Stimulated activated CD4-positive, alpha-beta T cell treated with anti-CD3 and anti-CD28 coated beads, Interleukin-1b, Interleukin-23, amount 100 ng/mL, for 48 hours (primary cell): ENCODE measurements at places on chromosomes 4 and X.

GRCh38 chrX:134880866-134881265 is 109.9 kb upstream of the SMIM10 start:
- no peak for DNase-seq

GRCh38 chr4:4490816-4491215 is 51.0 kb downstream of the STX18 start:
- DNase-seq = no peak

DNA sequence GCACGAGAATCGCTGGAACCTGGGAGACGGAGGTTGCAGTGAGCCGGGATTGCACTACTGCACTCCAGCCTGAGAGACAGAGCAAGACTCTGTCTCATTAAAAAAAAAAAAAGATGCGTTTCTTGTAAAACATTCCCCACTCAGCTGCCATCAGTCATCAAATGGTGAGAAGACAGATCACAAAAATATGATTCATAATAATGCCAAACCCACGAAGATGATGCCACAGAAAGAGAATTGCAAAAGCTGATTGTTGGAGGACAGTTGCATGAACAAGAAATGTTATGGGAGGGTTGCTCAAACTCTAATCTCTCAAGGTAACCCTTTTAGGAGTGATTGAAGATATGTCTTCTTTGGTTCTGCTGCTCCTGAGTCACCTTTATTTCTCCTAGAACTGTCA is 21.4 kb upstream of the SMIM14 start:
- DNase-seq = no peak

DNA sequence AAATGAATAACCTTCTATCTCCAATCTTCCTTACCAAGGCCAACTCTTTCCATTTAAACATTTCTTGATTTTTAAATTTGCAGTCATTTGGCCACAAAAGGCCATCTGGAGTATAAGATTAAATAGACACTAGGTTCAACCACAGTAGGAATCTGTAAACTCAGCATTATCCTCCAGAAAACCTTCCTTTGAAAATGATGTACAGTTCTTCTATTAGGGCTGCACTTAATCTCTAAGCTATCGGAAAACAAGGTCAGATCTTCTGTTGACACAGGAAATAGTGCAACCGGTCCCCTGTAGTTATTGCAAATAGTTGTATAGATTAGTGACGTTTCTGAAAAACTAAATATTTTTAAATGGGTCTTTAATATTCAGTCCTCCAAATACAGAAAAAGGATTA is 359.0 kb upstream of the ATOH1 start:
- no peak for DNase-seq

DNA sequence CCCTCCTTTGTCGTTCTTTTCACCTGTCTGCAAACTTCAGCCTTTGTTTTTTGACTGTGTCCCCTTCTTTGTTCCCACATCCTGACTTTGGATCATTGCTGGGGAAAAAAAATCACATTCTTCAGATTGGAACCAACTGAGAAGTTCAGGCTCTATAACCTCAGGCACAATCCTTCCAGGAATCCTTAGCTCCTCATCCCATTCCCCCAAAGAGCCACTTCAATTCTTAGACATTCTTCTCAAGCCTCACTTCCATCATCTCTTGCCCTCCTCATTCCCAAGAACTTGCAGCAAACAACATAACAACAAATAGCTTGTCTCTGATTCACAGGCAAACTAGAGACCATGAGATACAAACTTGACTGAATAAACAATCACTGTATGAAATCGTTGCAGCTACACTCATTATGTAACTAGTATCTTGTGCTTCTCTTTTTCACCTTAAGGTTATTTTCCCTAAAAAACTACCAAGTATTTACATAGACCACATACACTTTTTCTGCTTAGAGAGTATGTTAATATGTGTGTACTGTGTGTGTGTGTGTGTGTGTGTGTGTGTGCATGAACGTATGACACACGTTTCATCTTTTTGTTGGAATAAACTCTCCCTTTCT is 26.4 kb upstream of the PGM2 start:
- DNase-seq = no peak

DNA sequence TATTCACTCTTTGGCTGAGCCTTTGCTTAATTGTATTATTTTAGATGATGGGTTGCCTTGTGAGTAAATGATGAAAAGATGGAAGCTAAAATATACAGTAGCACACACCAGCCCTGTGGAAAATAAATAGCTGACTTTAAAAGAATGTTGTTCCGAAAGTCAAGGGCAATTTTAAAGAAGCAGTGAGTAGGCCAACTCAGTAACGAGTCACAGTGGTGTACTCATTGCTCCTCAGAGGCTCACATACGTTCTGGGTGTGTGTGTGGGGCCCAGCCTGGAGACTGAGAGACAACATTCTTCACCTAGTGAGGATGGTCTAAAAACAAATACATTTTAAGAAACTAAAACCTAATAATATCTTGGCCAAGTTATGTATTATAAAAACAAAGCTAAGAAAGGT is 640.3 kb downstream of the TRIML1 start:
- DNase-seq = no peak

- DNase-seq = no peak
Observed at GRCh38 chrX:112043997-112044396, 38.6 kb downstream of the TRPC5 start.

DNA sequence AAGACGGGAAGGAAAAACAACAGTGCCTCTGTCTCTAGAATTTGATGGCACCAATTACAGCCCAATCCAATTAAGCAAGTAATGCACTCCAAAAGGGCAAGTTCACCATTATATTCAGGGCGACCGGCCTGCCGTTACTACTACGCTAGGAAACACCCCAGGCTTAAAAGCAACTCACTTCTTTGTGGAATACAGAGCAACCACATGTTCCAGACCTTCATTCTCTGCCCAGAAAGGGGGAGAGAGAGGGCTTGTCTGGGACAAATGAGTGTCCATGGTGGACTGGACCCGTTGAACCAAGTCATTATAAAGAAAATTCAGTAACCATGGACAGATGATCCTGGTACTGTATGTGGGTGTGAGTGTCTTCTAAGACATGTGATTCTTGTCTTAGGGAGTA is 1.6 kb downstream of the KDR start:
- DNase-seq = no peak

- no peak for DNase-seq
Observed at GRCh38 chrX:12488771-12489170, 302.4 kb upstream of the PRPS2 start.

GRCh38 chr4:162952232-162952631 is 214.5 kb downstream of the NAF1 start:
- peak; percentile 4 for DNase-seq

DNA sequence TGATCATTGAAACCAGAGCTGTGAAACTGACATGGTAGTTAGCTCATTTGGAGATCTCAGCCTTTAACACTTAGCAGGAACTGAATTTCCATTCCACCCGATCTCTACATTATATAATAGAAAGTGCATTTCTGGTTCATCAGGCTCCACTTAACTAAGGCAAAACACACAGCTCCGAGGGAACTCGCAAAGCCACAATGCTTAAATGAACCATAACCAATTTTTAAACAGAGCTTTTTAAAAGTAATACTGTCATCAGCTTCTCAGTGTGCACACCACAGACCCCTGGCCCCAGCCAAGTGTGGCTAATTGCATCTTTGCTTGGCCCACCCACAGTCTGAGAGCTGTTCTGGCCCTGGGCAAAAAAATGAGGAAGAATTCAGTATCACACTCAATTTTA is 66.1 kb downstream of the DCHS2 start:
- no peak for DNase-seq

- no peak for DNase-seq
Observed at GRCh38 chrX:152913346-152913745, 15.5 kb downstream of the ZNF185 start.

DNA sequence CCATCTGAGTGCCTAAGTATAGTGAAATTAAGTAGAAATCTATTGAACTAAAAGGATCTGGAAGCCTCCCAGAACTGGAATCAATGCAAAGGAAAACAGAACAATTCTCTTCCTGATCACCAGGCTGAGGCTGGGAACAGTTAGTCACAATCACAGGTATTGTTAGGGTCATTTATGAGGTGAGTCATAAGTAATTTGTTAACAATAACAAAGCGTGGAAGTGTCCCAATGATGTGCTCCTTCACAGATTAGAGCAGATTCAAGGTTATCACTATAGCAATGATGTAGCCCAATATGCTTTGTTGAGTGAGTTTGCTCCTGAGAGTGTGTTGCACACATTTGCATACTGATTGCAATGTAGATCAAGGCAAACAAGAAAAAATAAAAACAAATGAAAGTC is 228.1 kb downstream of the ZNF674 start:
- no peak for DNase-seq

- no peak for DNase-seq
Observed at GRCh38 chr4:8506373-8507195, 66.0 kb downstream of the TRMT44 start.

GRCh38 chr4:182944484-182945213 is 27.5 kb upstream of the DCTD start:
- DNase-seq = no peak

DNA sequence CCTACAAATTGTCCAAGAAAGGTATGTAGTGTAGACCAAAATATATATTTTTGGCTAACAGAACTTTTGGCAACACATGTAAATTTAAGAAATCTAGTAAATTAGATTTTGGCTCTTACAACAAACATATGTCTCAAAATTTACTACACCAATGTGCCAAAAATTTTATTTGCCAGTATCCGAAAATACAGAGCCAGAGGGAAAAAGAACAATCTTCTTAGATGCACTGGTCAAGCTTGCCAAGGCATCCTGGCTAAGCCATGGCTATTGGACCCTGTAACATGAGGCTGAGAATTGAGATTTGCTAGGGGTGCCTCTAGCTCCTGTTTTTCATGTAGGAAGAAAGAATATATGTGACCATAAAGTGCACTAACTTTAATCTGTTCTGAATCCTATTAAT is 91.8 kb downstream of the GABRG1 start:
- DNase-seq = no peak

DNA sequence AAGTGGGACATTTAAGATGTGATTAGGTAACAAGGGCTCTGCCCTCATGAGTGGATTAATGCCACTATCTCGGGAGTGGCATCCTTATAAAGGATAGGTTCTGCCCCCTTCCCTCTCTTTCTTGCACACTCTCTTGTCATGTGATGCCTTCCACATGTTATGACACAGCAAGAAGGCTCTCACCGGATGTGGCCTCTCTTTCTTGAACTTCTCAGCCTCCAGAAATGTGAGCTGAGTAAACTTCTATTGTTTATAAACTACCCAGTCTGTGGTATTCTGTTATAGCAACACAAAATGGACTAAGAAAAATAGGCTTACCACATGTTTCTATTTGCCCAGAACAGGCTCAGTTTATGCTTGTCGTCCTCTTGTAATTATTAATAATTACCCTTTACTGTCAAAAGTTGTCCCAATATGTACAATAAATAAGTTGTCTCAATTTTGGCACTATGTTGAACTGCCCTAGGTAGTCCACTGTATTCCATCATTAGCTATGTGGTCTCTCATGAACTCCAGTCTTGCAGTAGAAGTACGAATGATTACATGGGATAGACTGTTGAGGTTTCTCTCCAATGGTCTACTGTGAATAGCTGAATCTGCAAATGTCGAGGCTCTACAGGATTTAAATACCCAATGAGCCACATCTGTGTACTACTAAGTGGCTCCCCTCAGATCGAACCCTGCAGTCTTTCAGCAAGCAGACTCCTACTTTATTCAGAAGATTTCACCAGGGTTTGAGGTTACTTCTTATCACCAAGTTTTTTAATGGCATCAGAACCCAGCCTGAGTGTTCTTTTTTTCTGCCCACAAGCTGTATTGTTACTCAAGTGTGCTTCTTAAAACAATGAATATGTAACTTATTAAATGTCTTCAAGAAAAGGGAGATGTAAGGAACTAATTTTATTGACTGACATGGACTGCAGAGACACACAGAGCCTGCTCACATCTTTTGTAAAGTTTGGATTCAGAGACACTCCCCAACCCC is 102.0 kb upstream of the LEF1 start:
- DNase-seq = no peak
